NCI-H345 (cell line): ENCODE measurements at places on chromosomes 3 and 15.

GRCh38 chr15:41943543-41944312 lies 28.6 kb downstream of the EHD4 start:
- DNase-seq, result no peak

- no peak for DNase-seq
Measured at GRCh38 chr15:98744506-98744905, 96.2 kb downstream of the IGF1R start.

DNA sequence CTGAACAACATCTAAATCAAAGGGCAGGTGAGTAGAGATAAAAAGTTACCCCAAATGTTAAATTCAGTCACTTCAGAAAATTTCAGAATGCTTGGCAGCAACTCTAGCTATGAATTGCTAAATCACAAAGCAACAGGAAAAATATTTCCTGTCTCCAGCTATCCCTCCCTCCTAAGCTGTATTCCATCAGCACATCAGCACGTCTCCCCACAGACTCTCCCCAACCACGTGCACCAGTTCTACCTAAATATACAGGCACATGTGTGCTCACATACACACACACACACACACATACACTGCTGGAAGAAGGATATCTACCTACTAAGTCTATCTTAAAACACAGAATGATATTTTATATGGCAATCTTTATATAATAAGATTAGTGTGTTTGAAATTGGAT lies 177.1 kb upstream of the ARHGEF26 start:
- no peak for DNase-seq

- no peak for DNase-seq
Measured at GRCh38 chr15:63080634-63081250, 38.2 kb downstream of the TPM1 start.

DNA sequence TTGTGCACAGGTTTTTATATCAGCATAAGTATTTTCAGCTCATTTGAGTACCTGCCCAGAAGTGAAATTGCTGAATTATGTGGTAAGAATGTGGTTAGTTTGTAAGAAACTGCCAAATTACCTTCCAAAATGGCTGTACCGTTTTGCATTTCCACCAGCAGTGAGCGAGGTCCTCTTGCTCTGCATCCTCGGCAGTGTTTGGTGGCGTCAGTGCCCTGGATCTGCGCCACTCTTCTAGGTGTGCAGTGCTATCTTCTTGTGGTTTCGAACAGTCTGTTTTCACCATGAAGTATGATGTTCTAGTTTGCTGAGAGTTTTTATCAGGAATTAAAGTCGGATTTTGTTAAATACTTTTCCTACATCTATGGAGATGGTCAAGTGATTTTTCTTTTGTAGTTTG lies 24.8 kb upstream of the PCSK6 start:
- DNase-seq, result no peak

- DNase-seq, result no peak
Measured at GRCh38 chr3:65827076-65827475, 211.6 kb downstream of the MAGI1 start.

DNA sequence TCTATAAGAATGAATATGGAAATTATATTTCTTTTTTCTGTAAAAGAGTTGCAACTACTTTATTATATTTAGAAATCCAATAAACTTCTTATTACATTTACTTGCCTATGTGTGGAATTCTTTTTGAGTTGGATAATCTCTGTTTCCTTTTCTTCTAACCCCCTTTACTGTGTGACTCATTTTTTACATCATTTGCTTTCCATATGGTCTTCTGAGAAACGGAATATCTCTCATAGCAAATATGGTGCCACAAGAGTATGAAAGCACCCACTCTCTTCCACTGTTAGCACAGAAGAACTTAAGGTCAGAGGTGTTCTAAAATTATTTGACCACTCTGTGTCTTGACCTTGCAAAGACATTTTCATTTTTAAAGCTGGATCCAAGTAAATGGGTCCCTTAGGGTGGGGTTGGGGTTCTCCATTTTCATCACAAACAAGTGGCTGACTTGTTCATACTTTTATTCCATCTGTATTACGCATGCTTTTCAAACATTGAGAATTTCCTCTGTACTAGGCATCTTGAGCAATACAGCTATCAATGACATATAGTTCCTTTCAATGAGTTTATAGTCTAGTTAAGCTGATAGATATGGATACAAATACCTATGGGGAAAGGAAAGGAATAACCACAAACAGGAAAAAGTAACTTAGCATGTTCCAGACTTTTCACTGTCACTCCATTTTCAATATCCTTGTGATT lies 281.1 kb upstream of the TPRG1 start:
- no peak for DNase-seq

GRCh38 chr3:190596349-190597285 lies 82.7 kb downstream of the IL1RAP start:
- DNase-seq, result no peak

- DNase-seq, result no peak
Measured at GRCh38 chr15:99618941-99619411, 53.2 kb downstream of the MEF2A start.

DNA sequence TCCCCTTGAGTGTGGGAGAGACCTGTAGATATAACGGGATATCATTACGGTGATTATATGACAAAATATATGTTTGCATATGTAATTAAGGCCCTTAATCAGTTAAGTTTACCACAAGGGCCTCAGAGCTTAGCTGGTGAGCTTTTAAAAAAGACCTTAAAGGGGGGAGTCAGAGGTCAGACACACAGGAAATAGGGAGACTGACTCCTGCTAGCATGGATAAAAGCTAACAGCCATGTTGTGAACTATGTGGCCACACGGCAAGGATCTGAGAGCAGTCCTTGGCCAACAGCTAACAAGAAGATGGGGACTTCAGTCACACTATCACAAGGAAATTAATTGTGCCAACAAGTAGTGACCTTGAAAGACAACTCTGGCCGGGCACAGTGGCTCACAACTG lies 3.1 kb downstream of the STAG1 start:
- no peak for DNase-seq

DNA sequence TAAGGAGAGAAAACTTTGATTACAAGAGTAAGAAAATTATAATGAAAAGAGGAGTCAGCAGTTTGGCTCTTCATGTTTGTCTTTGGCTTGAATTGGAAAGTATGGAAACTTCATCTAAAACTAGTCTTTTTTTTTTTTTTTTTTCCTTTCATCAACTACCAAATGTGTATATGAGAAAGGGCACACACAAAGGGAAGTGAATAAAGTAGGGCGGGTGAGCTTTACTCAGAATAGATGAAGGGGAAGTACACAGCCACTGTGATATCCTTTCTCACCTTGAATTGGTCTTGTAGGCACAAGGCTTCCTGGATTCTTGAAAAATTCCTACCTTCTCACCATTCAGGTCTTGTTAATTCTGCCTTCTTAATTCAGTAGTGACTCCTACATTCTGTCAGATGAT lies 652.3 kb upstream of the KCNMB2 start:
- DNase-seq, result no peak

GRCh38 chr15:99113547-99114271 lies 8.8 kb downstream of the SYNM start:
- no peak for DNase-seq

DNA sequence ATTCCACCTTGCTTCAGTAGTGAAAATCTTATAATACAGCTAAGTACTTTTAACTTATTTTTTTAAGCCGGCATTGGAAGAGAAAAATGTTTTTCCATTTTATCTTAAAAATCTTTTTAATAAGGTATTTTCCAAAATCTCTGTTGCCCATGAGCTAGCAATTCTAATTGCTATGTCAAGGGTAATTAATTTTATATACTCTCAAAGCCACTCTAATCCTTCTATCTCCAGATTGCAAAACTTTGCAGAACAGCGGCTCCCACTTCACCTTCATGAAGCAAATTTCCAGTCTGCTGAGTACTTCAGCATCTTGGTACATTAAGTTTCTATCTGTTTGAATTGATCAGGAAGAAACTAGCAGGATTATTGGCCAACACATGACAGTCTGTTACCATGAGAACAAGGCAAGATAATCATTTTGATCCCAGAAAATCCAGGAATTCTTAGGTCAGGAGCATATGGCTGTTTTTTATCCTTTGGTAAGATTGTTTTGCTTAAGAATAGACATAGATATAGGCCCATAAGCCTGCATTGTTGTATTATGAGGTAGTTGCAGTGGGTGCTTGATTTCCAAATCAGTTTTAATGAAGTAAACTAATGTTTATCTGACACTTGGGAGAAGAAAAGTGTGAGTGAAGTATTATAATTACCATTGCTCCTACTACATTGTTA lies 6.0 kb downstream of the TIPARP start:
- no peak for DNase-seq
